Fibroblast of pulmonary artery (primary cell): ENCODE measurements at places on chromosomes 13 and 19.
A peak's percentile ranks its signal among the peaks of the same experiment; 100 is the strongest.

- peak; percentile 67 for DNase-seq
Measured at GRCh38 chr19:48964205-48965039, 687 bp upstream of the FTL start.

DNA sequence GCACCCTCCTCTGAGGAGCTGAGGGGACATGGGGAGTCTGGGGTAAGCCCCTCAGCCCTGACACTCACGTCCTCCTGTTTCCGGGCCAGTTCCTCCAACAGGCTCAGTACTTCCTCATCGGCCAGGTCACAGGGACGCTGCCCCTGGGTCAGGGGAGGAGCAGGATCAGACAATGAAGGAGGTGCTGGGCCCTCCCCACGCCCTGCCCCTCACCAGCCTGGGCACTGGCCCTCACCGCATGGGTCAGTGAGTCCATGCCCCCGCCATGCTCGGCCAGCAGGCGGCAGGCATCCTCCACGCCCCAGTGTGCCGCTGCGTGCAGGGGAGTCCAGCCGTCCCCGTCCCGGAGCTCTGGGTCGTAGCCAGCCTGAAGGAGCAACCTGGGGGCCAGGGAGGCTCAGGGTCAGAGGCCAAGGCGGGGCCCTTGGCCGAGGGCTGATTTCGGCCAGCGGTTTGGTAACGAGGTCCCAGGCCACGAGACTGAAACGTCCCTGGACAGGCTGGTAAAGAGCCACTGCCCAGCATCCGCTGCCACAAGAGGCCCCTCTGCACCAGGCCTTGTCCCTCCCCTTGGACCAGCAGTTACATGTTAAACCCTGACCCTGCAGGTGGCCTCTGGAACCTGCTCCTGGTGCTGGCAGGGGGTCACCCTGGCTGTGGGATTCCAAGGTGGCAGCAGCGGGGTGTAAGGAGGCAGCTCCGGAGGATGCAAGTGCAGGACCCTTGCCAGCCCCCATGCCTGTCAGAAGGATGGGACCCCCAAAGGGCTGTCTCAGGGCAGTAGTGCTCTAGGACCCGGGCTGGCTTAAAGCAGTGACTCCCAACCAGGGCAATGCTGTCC, 18.5 kb downstream of the PPP1R12C start:
- no peak for DNase-seq

- no peak for DNase-seq
Measured at GRCh38 chr13:65330287-65330686, 1899.8 kb downstream of the PCDH9 start.

- no peak for DNase-seq
Measured at GRCh38 chr13:95258619-95259194, 42.5 kb downstream of the ABCC4 start.

DNA sequence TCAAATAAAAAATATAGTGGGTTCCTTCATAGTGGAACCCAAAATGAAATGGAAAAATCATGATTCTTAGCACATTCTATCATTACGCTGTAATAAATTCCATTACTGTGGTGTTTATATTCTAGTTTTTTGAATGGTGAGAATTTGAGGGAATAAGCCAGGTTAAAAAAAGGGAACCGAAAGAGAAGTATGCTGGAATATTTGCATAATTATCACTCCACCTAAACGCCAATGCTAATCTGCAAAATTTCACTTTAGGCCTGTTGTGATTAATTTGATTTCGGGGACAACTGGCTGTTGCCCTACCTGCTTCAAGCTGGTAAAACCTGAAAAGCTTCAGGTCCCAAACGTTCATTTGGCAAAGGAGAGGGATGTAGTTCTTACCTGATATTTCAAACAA, 32.1 kb upstream of the SCEL start:
- no peak for DNase-seq

DNA sequence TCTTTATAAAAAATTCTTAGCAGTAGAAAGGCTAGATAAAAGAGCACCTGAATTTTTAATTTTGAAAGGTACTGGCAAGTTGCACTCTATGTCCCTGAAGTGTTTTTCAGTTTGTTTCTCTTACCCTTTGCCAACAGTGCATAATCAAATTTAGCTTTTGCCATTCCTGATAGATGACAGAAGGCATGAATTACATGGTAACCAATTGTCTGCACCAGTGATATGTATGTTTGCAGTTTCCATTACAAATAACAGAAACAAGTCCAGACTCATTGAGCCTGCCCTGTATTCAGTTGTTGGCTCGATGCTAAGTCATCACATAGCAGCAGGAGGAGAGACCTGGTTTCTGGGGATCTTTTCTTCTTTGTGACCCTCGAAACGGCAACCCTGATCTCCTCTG, 309.8 kb downstream of the DNAJC15 start:
- DNase-seq = no peak

DNA sequence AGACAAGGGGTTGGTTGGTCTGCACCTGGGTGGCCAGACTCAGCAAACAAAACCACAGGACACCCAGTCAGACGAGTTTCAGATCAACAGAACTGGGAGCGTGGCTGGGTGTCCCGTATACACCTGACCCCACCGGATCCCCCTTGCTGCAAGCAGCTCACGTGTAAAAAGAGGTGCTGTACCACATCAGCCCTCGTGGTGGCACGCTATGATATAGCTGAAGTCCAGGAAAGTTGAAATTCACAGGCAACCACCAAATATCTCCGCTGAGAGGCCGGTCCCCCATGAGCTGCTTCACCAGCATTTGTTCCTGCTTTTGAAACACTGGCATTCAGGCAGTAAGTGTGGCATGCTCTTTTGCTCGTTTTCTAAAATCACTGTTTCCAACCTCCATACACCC, 92.3 kb downstream of the TUBA3C start:
- no peak for DNase-seq

DNA sequence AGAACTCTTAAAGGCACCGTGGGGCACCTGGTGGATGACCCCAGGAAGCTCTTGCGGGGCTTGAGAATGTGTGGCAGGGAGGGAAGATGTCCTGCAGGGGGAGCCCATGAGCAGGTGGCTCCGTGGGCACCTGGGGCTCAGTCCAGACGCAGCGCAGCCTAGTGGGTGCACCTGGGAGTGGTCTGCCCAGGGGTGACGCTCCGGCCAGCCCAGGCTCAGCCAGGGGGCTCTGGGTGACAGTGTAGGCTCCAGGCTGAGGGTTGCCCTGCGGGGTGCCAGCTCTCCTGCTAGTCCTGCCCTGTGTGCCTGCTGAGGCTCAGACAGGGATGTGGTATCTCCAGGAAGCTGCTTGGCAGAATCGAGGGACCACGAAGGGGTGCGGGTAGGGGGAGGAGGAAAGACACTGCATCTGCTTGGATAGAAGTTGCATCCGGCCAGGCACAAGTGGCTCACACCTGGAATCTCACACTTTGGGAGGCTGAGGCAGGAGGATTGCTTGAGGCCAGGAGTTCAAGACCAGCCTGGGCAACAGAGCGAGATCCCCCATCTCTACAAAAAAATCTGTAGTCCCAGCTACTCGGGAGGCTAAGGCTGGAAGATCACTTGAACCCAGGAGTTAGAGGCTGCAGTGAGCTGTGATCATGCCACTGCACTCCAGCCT, 15.0 kb upstream of the PGLS start:
- peak; percentile 74 for DNase-seq

DNA sequence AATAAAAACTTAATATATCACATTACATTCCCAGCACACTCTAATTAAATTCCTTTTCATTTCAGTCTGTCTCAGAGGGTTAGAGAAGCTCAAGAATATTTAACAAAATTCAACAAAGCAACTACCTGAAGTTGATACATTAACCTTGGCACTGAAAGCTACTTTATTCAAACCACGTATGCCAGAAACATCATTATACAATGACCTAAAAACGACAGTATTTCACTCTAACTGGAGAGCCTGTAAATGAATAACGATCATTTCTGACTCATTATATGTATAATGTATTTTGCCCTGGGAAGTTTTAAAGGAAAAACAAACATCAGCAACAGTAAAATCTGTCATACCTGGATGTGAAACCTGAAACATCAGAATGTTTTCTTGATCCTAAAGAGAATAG, 270.1 kb downstream of the SLITRK5 start:
- no peak for DNase-seq

- DNase-seq = peak; percentile 36
Measured at GRCh38 chr13:36717966-36718545, 44.2 kb downstream of the SERTM1 start.

- DNase-seq = no peak
Measured at GRCh38 chr13:28340272-28340793, 154.6 kb downstream of the FLT1 start.

- no peak for DNase-seq
Measured at GRCh38 chr19:30497034-30497433, 124.8 kb downstream of the ZNF536 start.

DNA sequence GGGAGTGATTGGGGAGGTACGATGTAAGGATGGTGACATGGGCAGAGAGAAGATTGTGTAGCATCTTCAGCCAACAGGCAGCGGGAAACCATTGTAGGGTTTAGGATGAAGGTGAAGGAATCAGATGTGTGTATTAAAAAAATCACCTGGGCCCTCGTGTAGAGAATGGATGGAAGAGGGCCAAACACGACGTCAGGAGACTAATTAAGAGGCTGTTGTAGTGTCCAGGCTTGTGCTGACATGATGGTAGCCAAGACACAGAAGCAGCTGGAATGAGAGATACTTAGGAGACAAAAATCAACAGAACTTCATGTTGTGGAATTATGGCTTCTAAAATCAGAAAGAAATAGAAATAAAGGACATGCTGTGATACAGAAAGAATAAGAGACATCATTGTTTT, 41.2 kb upstream of the ARGLU1 start:
- DNase-seq = no peak

GRCh38 chr13:109998684-109999533, 212.5 kb upstream of the IRS2 start:
- peak; percentile 84 for DNase-seq
